Stimulated activated CD4-positive, alpha-beta T cell treated with anti-CD3 and anti-CD28 coated beads, Interleukin-1b, Interleukin-23, amount 100 ng/mL, for 24 hours (primary cell): ENCODE measurements at places on chromosomes 1 and 21.

GRCh38 chr1:3128431-3129132, 59.6 kb downstream of the PRDM16 start:
- no peak for DNase-seq

- no peak for DNase-seq
These were observed 18.7 kb downstream of the MTF1 start for GRCh38 chr1:37840711-37841110.

DNA sequence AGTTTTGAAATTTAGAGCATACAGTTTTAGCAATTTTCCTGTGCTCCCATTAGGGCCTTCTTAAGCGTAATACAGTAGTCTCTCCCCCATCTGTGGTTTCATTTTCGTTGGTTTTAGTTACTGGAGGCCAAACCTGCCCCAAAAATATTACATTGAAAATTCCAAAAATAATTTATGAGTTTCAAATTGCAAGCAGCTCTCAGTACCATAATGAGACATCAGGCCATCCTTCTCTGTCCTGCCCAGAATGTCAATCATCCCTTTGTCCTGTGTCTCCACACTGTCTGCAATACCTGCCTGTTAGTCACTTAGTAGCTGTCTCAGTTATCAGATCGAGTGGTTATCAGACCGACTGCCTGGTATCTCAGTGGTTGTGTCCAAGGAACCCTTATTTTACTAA, 45.4 kb downstream of the ADSS2 start:
- no peak for DNase-seq

DNA sequence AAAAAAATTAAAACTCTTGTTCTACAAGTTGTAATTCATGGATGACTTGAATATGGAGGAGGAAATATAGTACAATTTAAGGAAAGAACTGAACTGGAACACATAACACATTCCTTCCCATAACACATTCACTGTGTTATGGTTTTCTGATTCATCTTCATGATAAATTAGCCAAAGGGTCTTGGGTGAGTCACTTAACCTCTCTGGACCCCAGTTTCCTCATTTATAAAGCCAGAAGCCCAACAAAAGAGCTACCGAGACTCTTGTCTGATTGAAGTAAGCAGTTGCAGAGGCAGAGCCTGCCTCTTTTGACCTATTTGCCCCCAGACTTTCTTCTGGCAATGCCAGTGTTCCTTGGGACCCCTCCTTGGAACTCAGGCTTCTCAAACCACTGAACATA, 161.9 kb upstream of the KCTD3 start:
- DNase-seq, result no peak
